IMR-90 (cell line): ENCODE measurements at places on chromosomes 2 and 18.

DNA sequence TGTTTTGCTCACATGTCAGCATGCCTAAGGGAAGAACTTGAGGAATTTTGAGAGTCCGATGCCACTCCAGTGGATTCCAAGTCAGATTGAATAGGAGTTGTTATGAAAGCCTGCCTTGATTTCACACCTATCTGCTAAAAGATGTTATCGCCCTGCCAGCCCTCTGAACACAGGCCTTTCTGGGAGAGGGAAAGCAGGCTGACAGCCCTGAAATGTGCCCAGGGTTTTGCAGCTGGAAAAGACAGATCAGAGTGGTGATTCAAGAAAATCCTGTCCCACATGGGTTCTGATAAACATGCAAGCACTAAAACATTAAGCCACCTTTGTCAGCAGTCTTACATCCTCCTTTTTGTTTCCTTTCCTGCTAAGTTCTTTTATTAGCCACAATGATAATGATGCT lies 1752.9 kb upstream of the CELF4 start:
- no peak for DNase-seq
- H3K4me3 ChIP-seq: no peak overlapping the region
- no peaks in the 10 kb centered on the region for H3K36me3 ChIP-seq
- H3K4me1 ChIP-seq: no peaks in the 10 kb centered on the region

DNA sequence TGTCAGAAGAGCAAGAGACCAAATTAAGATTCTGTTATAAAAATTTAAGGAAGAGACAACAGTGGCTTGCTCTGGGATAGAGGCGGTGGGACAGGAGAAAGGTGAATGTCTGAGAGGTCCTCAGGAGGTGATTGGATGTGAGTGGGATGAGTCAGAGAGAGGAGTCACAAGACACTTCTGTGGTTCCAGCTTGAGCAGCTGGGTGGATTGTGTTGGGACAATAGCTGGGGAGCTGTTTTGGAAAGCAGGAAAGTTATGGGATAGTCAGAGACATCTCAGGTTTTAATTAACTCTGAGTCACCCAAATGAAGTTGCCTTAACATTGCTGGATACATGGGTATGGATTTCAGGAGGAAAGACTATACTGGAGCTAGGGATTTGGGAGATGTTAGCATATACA lies 218.0 kb upstream of the TRIB2 start:
- H3K4me3 ChIP-seq: no peak overlapping the region
- no peaks in the 10 kb centered on the region for H3K36me3 ChIP-seq
- H3K4me1 ChIP-seq: peaks cover 3% of the 10 kb centered on the region; the same call in 1 of the 2 replicates
- DNase-seq: peak; percentile 74

- H3K27me3 ChIP-seq: no peaks in the 10 kb centered on the region
- H3K4me1 ChIP-seq: 0 out of 2 replicates have a peak, but pooled peaks cover 2% of the 10 kb centered on the region
- H3K36me3 ChIP-seq: no peaks in the 10 kb centered on the region
- no peak overlapping the region for H3K4me3 ChIP-seq
- no peak for DNase-seq
Measured at GRCh38 chr2:119838179-119838578, 78.5 kb downstream of the PTPN4 start.

- no peak overlapping the region for H3K27ac ChIP-seq
- no peak overlapping the region for H3K4me3 ChIP-seq
- no peaks in the 10 kb centered on the region; the same call in 1 of the 2 replicates for H3K27me3 ChIP-seq
- no peak for DNase-seq
- H3K36me3 ChIP-seq: no peaks in the 10 kb centered on the region
Measured at GRCh38 chr2:15031745-15032240, 399.3 kb downstream of the LRATD1 start.

- peaks cover 8% of the 10 kb centered on the region for H3K27me3 ChIP-seq
- H3K4me3 ChIP-seq: no peak overlapping the region
- no peak overlapping the region for H3K27ac ChIP-seq
Measured at GRCh38 chr2:86397986-86398385, 43.2 kb upstream of the KDM3A start.

GRCh38 chr2:108626995-108627394 lies 92.3 kb upstream of the RANBP2 start:
- no peak overlapping the region for H3K27ac ChIP-seq
- no peak overlapping the region for H3K4me3 ChIP-seq
- DNase-seq: peak; percentile 31
- peaks cover 10% of the 10 kb centered on the region for H3K4me1 ChIP-seq
- no peaks in the 10 kb centered on the region for H3K27me3 ChIP-seq

GRCh38 chr18:2204736-2205135 lies 366.6 kb downstream of the METTL4 start:
- H3K4me3 ChIP-seq: no peak overlapping the region
- no peaks in the 10 kb centered on the region for H3K36me3 ChIP-seq
- H3K4me1 ChIP-seq: no peaks in the 10 kb centered on the region
- DNase-seq: no peak
- no peak overlapping the region for H3K27ac ChIP-seq
